Stimulated activated CD4-positive, alpha-beta T cell treated with anti-CD3 and anti-CD28 coated beads, TNF-alpha, amount 100 ng/mL, for 1 hour (primary cell): ENCODE measurements at places on chromosomes 11 and 22.
A peak's percentile ranks its signal among the peaks of the same experiment; 100 is the strongest.

GRCh38 chr11:67006029-67006884 is 16.7 kb upstream of the SYT12 start:
- no peak for DNase-seq

- no peak for DNase-seq
Observed at GRCh38 chr11:35688023-35688422, 25.4 kb downstream of the TRIM44 start.

DNA sequence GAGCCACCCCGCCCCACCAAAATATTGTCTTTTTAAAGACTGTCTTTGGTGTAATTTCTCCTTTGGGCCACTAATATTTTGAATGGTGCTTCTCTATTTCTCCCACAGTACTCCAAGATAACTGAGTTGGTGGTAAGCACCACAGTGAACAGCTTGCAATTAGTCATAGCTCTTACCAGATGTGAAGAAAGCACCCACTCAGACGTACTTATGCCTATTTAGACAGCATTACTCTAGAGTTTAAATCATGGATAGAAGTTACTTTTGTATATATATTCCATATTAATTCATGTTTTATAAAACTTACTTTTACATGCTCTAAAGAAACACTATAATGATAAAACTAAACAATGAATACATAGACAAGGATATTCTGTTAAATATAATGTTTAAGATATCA is 12.7 kb downstream of the ANO3 start:
- no peak for DNase-seq

GRCh38 chr11:120179057-120179672 is 31.7 kb upstream of the OAF start:
- DNase-seq, result no peak

DNA sequence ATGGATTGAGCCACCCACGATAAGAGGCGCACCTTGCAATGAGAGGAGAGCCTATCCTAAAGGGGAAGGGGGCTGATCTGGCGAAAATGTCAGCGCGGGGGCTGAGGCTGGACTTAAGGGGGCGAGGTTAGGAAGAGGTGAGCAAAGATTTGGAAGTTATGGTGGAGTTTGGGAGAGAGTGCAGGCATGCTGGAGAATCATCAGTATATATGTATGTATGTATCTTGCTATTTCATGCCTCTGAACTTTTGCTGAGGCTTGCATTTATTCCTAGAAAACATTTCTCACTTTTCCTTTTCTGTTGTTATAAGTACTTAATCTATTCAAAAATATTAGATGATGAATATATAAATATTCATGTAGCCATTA is 17.2 kb upstream of the THRSP start:
- no peak for DNase-seq

DNA sequence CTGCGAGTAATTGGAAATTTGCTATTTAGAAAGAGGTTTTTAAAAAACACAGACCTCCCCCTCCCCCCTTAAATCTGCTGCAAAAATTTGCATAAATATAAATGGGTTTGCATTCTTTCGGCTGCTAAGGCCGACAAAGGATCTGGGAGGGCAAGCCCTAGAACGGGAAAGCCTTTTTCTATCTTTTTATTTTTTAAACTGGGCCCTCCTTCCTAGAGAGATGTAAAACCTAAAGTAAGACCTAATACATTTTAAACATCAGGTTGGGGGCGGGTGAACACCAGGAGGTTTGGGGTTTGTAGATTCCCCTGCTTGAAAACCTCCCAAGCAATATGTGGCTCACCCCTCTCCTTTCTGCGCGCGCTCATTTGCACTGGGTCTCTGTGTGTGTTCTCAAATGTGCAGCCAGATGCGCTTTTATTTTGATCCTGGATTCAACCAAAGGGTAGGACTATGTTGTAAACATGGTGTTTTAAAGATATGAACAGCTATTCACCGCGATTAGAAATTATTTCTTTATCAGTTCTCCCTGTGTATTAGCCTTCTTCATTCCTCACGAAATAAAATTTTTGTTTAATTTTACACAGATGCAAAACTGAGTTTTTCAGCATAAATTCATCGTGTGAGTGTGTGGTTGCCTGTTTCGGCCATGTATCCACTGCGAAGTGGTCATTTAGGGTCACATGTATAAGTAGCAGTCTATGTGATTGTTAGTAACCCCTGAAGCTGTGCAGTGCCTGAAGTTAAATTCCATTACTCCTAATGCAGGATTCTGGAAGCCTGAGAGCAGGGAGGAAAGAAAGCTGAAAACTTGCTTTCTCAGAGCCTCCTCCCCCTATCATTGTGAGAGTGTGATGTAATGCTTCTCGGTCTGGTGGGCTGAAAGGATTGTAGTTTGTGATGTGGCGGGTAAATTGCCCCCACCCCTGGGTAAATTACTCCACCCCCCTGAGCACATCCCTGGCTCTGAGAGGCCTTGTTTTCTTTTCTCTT is 988 bp downstream of the TNRC6B start:
- DNase-seq, result no peak

DNA sequence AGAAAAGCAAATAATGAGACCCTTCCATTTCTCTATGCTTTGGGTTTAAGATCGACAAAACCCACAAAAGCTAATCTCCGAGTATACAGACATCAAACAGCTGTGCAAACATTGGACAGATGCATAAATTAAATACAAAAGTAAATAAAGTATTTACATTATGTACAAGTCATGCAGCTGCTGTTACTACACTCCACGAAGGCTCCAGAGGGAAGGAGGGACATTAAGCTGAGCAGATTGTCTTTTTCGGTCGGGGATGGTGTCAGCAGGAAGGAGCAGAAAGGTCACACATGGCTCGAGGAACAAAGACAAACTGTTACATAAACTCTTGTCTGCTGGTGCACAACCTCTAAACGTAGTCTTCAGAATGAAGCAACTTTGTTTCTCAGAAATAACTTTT is 88.8 kb upstream of the BARX2 start:
- DNase-seq, result no peak

DNA sequence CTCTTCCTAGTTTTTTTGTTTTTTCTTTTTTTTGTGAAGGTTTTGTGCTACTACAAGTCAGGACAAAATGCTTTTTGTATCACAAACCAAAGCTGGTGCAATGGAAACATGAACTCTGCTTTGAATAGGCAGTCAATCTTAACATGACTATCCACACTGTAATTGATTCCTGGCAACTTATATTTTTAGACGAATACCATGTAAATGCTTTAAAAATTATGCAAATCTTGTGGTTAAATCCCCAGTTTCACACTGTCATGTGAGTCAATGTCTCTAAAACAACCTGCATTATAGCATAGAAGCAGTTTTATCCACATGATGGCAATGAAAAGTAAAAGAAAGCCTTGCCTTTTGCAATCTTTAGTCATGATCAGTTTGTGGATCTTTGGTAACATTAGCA is 8.9 kb downstream of the TRPC6 start:
- no peak for DNase-seq

- no peak for DNase-seq
Observed at GRCh38 chr11:18615628-18616392, 16.2 kb downstream of the MISFA start.

- peak; percentile 25 for DNase-seq
Observed at GRCh38 chr11:70191495-70192140, 11.5 kb upstream of the FADD start.

- DNase-seq, result no peak
Observed at GRCh38 chr11:2561696-2562581, 117.1 kb downstream of the KCNQ1 start.

GRCh38 chr11:10502770-10503169 is 38.2 kb downstream of the RNF141 start:
- DNase-seq, result no peak

GRCh38 chr22:24011735-24012068 is 598 bp downstream of the CABIN1 start:
- DNase-seq, result no peak

DNA sequence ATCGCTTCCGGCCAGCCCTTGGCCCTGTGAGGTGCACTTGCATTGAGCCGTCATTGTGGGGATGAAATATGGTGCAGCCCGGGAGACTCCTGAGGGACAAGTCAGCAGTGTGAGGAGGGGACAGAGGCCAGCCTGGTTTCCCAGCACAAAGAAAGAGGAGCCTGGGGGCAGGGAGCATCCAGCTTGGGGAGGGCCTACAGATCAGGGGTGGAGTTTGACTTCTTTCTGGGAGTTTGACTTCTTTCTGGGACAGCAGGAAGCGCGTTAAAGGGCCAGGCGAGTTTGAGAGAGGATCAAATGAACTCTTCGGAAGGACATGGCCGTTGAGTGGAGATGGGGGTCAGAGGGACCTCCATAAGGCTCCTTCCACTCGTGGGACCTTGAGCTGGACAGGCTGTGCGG is 91.9 kb downstream of the LRRC32 start:
- DNase-seq, result no peak

- peak; percentile 66 for DNase-seq
Observed at GRCh38 chr22:19891317-19892256, 36.9 kb upstream of the GNB1L start.

- DNase-seq, result no peak
Observed at GRCh38 chr11:512761-513595, 5.9 kb upstream of the RNH1 start.
